Hematopoietic multipotent progenitor cell treated with erythropoietin and hydrocortisone succinate and interleukin-3 and kit ligand, for 17 days (in vitro differentiated cells): ENCODE measurements at places on chromosomes 2 and 18.

DNA sequence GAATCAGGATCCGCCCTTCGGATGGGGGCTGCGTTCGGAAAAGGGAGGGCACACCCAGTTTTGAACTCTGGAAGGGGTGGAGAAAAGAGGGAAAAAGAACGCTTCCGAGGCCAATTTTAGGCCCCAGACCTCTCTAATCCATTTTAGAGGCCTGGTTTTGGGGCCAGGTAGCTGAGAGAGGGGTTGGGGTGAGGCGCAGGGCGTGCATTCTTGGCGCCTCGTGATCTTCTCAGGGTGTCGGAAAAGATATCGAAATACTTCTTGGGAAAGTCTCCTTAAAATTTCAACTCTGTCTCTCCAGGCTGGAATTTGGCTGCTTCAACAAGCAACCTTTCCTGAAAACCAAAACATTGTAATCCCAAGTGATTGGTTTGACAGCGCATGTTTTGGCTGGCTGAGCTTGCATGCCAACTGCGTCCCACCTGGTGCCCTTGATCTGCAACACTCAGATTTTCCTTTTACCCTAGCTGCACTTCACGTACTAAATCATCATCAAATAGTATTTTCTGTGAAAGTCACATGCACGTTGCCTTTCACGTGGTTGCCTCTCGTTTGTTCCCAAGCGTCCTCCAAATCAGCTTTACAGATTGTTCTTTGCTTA lies 864 bp upstream of the XPO1 start:
- no peak for DNase-seq

GRCh38 chr2:232776435-232776834 lies at the start of gene KCNJ13:
Gene KCNJ13, minus strand, starts transcription at chr2:232776565. Its CDS starts 5,203 bp downstream, at chr2:232771362.
- DNase-seq: no peak

DNA sequence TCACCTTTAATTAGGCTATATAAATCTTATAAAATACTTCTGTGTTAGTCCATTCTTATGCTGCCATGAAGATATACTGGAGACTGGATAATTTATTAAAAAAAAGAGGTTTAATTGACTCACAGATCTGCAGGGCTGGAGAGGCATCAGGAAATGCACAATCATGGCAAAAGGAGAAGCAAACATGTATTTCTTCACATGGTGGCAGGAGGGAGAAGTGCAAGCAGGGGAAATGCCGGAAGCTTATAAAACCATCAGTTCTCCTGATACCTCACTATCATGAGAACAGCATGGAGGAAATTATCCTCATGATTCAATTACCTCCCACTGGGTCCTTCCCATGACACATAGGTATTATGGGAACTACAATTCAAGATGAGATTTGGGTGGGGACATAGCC lies 504.4 kb downstream of the RIT2 start:
- DNase-seq: no peak

GRCh38 chr18:75500545-75500944 lies 73.0 kb upstream of the SMIM21 start:
- DNase-seq: no peak

- DNase-seq: no peak
These were observed 10.4 kb downstream of the TXNL1 start for GRCh38 chr18:56627991-56628390.

GRCh38 chr2:215772634-215773563 lies 240.5 kb downstream of the MREG start:
- DNase-seq: no peak

DNA sequence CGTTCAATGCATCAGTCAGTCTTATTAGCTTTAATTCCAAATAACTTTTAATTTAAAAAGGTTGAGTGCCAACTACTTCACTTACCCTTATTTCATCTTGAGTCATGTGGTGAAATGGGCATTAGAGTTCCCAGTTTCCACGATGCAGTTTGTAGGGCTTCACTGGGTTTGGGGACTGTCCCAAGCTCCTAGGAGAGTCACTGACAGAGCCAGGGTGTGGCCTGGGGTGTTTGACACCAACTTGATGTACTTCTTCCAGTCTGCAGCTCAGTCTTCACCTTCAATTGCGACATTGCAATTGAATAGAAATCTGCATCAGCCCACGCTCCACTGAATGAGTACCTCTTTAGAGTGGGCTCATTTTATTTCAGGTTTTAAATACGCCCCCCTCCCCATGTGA lies 165.3 kb downstream of the ARL4C start:
- DNase-seq: no peak

- DNase-seq: no peak
These were observed 20.8 kb upstream of the MLPH start for GRCh38 chr2:237466211-237466610.

GRCh38 chr2:27587025-27587424 lies 4.2 kb downstream of the ZNF512 start:
- DNase-seq: no peak

DNA sequence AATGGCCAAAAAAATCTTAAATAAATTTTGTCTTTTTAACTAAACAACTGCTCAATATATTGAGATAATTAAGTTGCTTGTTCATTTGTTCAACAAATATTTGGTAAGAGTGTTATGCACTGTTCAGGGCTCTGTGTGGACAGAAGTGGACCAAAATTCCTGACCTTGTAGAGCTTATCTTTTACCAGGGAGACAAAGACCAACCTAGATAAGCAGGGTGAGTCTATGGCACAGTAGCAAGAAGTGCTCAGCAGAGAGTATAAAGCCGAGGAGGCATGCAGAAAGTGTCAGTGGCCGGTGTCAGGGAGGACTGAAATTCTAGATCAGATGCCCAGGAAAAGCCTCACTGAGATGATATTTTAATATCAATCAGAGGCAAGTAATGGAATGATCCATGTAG lies 2.6 kb downstream of the RAB27B start:
- DNase-seq: no peak

GRCh38 chr2:123720760-123721159 lies 304.3 kb upstream of the CNTNAP5 start:
- DNase-seq: no peak

- no peak for DNase-seq
These were observed 74.3 kb upstream of the ST3GAL5 start for GRCh38 chr2:85963068-85963467.

- DNase-seq: no peak
These were observed 125.5 kb upstream of the EPC2 start for GRCh38 chr2:148519013-148519412.

DNA sequence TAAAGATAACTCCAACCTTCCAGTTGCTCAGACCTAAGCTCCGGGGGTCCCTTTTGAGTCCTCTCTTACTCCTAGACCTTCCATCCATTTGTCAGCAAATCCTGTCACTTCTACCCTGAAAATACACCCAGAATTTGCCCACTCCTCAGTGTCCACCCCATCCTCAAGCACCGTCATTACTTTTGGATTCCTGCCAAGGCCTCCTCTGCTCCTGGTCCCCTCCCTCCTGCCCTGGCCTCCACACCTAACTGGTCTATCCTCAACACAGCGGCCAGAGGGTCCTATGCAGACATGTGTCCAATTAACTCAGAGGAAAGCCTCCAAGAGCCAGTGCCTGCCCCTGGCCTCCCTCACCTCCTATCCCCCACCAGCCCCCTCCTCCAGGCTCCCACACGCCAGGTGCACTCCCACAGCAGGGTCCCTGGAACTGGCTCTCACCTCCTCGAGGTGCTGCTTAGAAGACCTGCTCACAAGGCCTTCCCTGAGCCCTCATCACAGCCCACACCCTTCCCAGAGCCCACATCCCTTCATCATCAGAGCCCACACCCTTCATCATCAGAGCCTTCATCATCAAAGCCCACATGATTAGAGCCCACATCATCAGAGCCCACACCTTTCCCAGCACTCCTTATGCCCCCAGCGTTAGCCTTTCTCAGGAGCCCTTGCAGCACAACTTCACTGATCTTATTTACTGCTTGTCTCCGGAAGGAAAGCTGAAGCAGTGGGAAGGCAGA lies 20.4 kb downstream of the FAM178B start:
- DNase-seq: no peak
